Right lobe of liver (tissue), 6 donors: ENCODE measurements at places on chromosomes 3 and 15.

GRCh38 chr3:72548981-72549380 lies 299.3 kb downstream of the SHQ1 start:
- no peak for DNase-seq

GRCh38 chr3:184299488-184300377 lies 692 bp downstream of the PSMD2 start:
- DNase-seq = no peak

- no peak for DNase-seq
Measured at GRCh38 chr15:86382341-86382740, 302.7 kb downstream of the AGBL1 start.

GRCh38 chr3:27532426-27533260 lies 48.5 kb upstream of the SLC4A7 start:
- no peak for DNase-seq

GRCh38 chr3:74591342-74591741 lies 23.1 kb downstream of the CNTN3 start:
- DNase-seq = no peak

DNA sequence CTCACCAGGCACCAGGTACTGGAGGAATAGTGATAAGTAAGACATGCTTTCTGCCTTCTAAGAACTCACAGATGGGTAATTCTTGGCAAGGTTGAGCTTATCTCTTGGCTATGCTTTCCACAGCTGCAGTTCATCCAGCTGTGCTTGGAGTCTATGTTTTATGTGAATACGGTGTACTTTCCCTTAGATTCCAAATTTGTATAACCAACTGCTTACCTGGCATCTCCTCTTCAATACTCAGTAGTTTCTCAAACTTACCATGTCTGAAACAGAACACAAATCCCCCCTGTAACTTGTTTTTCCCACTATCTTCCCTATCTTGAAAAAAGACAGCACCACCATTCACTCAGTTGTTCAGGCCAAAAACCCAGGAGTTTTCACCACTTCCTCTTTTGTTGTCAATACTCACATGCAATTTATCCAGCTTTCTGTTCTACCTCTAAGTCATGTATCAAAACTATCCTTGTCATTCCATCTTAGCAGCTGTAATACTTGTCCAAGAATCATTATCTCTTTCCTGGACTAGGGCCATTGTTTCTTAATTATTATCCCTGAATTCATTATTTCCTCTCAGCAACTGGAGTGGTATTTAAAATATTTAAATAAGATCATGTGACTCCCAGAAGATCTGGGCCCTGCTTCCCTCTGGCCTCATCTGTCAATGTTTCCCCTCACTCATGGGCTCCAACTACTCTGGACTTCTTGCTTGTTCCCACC lies 32.6 kb downstream of the COL6A5 start:
- no peak for DNase-seq

DNA sequence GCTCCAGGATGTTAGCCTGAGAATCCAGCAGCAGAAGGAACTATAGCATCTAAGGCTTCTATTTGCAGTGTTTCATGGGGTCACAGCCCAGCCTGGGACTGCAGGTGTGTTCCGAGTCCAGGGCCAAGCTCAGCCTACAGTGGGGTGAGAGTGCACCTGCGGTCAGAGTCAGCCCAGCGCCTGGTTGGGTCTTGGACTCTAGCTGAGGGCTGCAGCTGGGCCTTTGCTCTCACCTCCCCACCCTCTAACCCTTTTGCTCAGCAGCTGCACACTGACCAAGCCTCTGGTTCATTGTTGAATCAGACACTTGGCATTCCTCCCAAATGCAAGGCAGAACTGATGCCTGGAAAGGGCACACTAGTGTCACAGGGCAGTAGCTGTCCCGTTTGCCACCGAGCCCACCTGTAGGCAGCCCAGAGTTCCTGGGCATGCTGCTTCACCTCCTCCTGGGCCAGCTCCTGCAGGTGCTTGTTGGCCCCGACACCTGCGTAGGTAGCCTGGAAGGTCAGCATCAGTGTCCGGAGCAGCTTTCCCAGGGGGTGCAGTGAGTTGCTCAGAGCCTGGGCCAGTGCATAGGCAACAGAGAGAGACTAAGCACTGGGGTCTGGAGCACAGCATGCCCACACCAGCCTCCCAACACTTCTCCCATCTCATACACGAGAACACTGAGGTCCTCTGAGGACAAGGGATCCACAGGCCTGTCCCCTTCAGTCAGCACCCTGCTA lies 17.5 kb downstream of the ALS2CL start:
- peak; percentile 74 for DNase-seq

GRCh38 chr3:58900386-58900785 lies 149.4 kb downstream of the CFAP20DC start:
- DNase-seq = no peak

- DNase-seq = no peak
Measured at GRCh38 chr3:42865256-42865655, 10.4 kb downstream of the CYP8B1 start.

GRCh38 chr3:115843206-115843605 lies 219.9 kb downstream of the GAP43 start:
- DNase-seq = no peak

- DNase-seq = no peak
Measured at GRCh38 chr15:95630683-95631082, 699.8 kb upstream of the NR2F2 start.

- DNase-seq = no peak
Measured at GRCh38 chr15:55319537-55320237, 665 bp downstream of the PIGB start.

- DNase-seq = no peak
Measured at GRCh38 chr15:33243393-33243792, 48.9 kb upstream of the FMN1 start.

DNA sequence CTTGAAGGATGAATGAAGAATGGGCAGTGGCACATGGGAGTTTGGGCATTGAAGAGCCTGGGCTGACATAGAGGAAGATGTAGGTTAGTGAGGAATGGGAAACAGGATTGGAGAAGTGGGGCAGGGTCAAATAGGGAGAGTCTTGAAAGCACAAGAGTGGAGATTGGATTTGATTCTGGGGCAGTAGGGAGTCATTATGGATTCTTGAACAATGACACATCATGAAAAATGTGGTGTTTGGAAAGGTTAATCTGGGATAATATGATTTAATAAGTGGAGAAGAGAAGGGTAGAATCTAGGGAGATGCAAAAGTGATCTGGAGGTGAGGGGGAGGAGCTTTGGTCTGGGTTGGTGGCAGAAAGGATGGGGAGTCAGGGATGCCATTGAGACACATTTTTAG lies 45.4 kb upstream of the ROPN1 start:
- DNase-seq = no peak

- no peak for DNase-seq
Measured at GRCh38 chr3:129890891-129891290, 2.6 kb downstream of the TMCC1 start.

GRCh38 chr15:47157827-47158226 lies 559.5 kb upstream of the SEMA6D start:
- no peak for DNase-seq

GRCh38 chr3:156657862-156658731 lies 16.3 kb upstream of the TIPARP start:
- DNase-seq = no peak

DNA sequence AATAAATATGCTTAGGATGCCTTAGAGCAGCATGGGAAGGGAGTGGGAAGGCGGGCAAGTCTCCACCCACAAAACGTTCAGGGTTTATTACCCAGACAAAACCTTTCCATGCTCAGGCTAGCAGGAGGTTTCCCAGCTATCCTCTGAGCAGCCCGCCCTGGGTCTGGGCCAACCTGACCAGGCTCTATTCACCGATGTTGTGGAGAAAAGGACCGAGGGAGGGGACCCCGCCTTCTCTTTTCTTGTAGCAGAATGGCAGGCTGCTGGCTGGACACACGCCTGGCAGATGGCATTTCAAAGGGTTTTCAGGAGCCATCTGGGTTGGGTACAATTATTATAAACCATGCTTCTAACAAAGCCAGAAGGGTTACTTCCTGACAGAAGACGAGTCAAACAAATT lies 540.9 kb downstream of the MAGI1 start:
- DNase-seq = no peak

GRCh38 chr15:72306211-72306785 lies 13.7 kb downstream of the CELF6 start:
- DNase-seq = peak; percentile 44

- no peak for DNase-seq
Measured at GRCh38 chr3:128618398-128618726, 32.3 kb downstream of the RPN1 start.

DNA sequence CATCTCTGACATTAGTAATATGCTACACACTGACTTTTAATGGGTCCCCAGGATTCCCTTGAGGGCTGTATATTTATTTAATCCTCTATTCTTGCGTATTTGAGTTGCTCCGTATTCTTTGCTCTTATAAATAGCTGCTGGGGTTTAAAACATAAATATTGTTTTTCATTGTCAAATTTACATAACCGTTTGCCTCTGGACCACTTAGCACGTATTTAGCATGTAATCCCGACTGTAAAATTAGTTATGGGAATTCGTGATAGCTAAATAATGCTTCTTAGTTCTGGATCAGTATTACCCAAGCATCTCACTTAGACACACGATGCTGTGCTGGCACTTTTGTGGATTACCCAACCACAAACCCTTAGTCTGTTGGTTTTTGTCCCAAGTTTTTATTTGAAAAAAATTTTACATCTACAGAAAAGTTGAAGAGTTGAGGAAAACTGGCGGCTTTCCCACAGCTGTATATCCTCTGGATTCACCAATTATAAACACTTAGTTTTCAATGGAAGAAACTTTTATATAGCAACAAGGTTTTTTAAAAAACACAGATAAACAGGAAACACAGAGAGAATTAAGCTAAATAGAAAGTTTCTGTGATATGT lies 296.8 kb upstream of the TPM1 start:
- no peak for DNase-seq

- DNase-seq = no peak
Measured at GRCh38 chr3:111803123-111803593, 55.9 kb upstream of the PHLDB2 start.

GRCh38 chr15:96889734-96890480 lies 559.4 kb downstream of the NR2F2 start:
- DNase-seq = peak; percentile 46

- peak; percentile 61 for DNase-seq
Measured at GRCh38 chr3:88013592-88013991, 45.2 kb downstream of the CGGBP1 start.

DNA sequence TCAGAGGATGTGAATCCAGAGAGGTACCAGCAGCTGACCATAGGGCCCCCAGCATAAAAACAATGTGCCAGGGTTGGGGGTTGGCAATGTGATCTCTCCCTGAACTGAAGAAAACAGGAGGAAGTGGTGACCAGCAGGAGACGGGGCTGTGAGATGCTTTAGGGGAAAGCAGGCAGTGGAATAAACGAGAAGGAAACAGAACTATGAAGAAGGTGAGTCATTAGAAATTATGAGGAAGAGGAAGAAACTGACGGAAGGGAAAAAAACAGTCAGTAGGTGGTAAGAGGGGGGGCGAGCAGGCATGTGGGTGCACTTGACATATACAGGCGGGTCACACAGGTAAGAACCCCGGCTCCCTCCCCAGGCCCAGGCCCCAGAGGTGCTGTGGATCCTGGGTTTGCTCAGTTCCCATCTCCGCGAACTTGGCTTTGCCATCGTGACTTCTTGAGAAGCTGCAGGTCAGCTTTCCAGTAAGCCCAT lies 42.2 kb upstream of the B3GNT5 start:
- peak; percentile 45 for DNase-seq

- DNase-seq = no peak
Measured at GRCh38 chr3:11624161-11624560, 19.6 kb downstream of the VGLL4 start.

- no peak for DNase-seq
Measured at GRCh38 chr3:70840106-70840870, 527.9 kb upstream of the MDFIC2 start.

DNA sequence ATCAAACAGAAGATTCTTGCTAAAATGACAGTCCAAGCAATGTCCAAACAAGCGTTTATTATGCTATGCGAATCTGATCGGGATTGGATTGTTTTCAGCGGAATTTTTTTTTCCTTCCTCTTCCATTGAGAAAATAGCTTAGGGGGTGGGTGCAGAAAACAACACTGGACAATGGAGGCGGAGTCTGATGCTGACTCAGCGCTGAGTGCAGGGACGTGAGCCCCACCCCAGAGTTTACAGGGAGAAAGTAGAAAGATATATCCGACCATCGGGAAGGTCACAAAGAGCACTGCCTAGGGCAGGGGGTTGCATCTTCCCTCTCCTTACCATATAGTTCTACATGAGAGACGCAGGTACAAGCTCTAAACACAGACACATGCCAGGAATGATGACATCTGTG lies 117.0 kb downstream of the FOXP1 start:
- DNase-seq = no peak

- DNase-seq = no peak
Measured at GRCh38 chr3:58180940-58181587, 29.7 kb downstream of the DNASE1L3 start.

GRCh38 chr3:171266034-171266739 lies 194.0 kb downstream of the TNIK start:
- DNase-seq = no peak

DNA sequence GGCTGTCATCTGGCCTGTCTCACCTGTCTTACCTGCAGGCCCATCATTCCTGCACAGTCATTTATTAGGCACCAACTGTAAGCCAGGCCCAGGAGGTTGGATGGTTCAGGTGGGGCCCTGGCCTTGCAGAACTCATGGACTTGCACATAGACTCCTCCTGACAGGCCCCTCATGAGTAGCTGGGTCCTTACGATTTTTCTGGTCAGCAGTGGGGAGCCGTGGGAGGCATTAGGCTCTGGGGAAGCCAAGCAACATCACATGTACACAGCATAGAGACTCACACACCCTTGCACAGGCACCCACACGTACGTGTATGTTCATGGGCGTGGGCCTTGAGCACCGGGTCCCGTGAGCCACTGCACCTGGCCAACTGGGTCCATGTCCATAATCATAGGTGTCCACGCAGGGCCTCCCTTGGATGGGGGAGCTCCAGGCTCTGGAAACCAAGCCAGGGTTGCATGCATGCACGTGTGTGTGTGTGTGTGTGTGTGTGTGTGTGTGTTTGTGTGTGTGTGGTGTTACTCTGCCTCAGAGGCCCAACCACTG lies 20.3 kb downstream of the CISH start:
- DNase-seq = no peak

DNA sequence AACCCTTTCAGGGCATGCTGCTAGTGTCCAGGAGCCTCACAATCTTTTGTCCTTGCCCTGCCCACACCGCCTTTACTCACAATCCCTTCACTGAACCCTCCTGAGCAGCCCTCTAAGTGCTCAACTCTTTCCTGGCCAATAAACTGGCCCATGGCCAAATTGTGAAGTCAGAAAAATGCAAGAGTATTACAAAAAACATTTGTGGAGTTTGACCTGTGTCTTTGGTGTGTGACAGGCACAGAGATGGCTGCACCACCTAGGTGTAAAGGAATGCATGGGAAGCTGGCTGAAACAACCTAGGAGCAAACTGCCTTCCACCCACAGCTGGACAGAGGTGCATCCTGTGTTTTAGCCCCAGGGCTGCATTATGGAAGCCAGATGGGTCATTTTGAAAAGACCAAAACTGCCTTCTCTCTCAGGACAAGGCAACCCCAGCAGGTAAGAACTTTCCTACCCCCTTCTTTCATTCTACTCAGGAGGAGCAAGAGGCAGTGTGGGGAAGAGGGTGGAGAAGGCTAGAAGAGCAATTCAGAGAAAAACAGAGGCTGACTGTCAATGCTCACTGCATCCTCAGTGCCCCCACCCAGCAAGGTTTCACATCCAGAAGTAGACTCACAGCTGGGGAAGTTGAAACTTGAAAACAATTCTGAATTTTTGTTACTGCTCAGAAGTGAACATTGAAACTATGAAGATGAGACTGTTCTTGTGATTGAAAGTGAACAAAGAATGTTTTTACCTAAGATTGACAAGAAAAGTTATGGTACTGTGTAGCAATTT lies 78.6 kb downstream of the TRIM42 start:
- no peak for DNase-seq

- no peak for DNase-seq
Measured at GRCh38 chr3:185929192-185930151, 8.3 kb downstream of the TRA2B start.
